CD8-positive, alpha-beta memory T cell (primary cell): ENCODE measurements at places on chromosomes 7 and 10. TPM values are rescaled to one million over a fixed set of nuclear protein-coding genes. Genes with fewer than 3 reads are reported as not detected.

The MMD2 gene
- not detected for total RNA-seq

The GTF2I gene
- total RNA-seq, result 176 TPM

The CCL26 gene
- total RNA-seq, result not detected

The CYP26C1 gene
- not detected for total RNA-seq

The CLDN15 gene
- total RNA-seq, result 19.5 TPM

The FXYD4 gene
- total RNA-seq, result not detected
